NCI-H524 treated with DMSO at 0.1 percent for 48 hours (cell line): ENCODE measurements at places on chromosomes 16 and 17.

DNA sequence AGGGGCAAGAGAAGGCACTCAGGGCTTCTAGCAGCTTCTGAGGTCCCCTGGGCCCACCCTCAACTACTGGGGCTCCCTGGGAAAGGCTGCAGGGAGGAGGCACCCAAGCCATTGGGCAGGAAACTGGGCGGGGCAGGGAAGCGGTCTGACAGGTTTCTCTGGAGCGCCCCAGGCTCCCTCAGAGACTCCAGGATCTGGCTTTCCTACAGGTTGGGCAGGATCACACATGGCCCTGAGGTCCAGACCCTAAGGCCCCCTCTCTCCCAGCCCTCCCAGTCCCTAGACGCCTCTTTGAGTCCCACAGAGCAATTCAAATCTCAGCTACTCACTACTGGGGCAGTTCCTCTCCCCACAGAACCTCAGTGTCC lies 14.3 kb downstream of the JUP start:
- no peak for DNase-seq

DNA sequence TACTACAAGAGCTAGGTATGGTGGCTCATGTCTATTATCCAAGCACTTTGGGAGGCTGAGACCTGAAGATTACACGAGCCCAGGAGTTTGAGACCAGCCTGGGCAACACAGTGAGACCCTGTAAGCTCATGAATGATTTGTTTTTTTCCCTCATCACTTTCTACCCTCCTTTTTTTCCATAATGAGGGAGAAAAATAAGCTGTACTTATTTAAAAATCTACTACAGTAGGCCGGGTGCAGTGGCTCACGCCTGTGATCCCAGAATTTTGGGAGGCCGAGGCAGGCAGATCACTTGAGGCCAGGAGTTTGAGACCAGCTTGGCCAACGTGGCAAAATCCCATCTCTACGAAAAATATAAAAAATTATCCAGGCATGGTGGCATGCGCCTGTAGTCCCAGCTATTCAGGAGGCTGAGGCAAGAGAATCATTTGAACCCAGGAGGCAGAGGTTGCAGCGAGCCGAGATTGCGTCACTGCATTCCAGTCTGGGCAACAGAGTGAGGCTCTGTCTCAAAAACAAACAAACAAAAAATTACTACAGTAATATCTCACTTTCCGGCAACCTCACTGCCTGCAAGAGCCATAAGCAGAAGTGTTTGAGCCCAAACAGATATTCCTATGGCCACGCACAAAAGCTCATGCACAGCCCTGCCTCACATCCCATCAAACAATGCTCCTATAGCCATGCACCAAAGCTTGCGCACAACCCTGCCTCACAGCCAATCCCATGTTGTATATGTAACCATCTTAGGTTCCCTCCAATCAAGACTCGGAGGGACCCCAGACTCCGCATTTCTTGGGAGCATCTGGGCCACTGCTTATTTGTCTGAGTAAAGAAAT lies 37.4 kb downstream of the TK2 start:
- no peak for DNase-seq

- DNase-seq: no peak
Observed at GRCh38 chr17:8467527-8467926, 31.8 kb downstream of the NDEL1 start.

- DNase-seq: no peak
Observed at GRCh38 chr17:46822388-46822921, 4.0 kb upstream of the WNT3 start.
